ENCODE measurements at places on chromosomes 1 and 21.
A peak's percentile ranks its signal among the peaks of the same experiment; 100 is the strongest.

DNA sequence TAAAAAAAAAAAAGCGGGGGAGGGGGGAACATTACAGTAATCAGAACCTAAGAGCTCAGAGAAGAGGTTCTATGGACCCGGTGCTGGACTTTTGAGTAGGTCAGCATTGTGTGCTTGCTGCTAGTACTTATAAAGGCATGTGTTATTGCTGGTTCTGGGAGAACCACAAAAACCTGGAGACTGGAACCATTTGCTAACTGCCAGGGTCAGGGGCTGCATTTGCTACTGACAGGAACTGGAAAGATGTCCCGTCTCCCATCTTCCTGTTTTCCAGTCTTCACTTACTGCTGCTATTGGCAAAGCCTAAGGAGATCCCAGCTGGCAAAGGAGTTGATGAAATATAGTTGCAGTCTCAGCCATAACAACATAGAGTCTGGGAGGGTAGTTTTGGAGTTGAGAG lies 4.3 kb downstream of the RNF2 start:
- no peak for DNase-seq

DNA sequence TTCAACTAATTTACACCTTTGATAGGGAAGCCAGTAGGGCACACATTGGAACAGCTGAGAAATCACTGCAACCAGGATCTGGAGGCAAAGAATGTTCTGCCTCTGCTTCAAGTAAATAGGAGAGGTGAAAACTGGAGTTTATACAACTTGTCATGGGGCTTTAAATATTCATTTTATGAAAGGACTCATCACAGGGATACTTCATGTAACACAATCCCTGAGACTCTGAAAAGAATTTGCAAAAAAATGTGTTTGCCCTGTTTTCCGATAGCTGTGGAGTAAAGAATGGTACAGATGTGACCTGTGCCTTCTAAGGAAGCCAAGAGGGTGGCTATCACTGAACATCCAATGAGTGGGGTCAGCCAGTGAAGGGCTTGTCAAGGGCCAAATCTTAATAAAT lies 152.0 kb downstream of the LMX1A start:
- DNase-seq, result no peak

GRCh38 chr1:201284636-201285035 lies 1.3 kb downstream of the PKP1 start:
- DNase-seq, result no peak

- no peak for DNase-seq
Measured at GRCh38 chr1:67855444-67855843, 22.2 kb upstream of the GNG12 start.

DNA sequence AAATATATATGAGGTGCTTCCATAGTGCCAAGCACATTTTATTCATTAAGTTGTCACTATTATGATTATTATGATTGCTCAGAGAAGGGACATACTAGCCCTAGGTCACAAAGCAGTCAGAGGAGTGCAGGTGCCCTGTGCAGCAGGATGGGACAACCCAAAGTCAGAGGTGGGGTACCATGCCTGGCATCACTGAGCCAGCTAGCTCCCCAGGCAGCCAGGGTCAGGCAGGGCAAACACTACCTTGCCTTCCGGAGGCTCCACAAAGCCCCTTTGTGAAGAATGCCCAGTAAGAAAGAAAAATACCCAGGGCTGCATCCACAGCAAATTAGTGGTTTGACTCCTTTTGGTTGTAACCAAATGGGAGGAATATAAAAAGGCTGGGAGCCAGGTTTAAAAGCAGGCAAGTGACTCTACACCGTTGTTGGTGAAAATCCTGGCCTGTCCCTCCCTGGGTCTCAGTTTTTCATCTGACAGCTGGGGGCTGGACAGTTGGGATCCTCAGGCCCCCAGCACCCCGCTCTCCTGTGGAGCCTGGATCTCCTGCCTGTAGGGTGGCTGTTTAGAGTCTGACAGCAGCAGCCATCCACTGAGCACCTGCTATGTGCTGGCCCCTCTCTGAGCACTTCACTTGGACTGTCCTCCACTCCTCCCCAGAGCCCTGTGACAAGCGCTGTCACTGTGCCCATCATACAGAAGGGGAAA lies 98.8 kb downstream of the GLIS1 start:
- no peak for DNase-seq

GRCh38 chr1:115783311-115783710 lies 14.8 kb upstream of the CASQ2 start:
- no peak for DNase-seq

DNA sequence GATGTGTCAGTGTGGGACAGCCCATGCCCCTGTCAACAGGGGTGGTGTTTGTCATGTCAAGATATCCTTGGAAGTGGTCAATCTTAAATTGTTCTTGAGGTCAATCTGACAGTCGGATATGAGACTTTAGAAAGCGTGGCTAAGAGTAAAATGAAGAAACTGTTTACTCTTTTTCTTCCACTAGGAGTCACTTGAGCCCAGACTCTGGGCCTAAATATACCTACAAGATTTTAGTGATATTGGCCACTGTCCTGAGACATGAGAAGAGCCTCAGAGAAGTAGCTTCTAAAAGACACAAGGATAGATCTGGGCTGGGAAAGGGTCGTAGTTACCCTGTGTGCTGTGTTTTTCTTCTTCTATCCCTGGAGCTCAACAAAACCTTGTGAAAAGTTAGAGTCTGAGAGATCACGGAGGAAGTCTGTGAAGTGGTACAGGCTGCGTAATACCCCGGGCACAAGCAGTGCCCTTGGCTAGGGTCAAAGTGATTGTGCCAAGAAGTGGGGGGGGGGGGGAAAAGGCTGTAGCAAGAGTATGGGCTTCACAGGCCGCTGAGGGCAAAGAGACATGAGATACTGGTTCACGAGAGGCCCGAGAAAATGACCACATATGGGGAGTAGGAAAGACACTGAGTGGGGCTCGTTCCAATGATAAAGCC lies 355.2 kb upstream of the GREM2 start:
- peak; percentile 1 for DNase-seq

DNA sequence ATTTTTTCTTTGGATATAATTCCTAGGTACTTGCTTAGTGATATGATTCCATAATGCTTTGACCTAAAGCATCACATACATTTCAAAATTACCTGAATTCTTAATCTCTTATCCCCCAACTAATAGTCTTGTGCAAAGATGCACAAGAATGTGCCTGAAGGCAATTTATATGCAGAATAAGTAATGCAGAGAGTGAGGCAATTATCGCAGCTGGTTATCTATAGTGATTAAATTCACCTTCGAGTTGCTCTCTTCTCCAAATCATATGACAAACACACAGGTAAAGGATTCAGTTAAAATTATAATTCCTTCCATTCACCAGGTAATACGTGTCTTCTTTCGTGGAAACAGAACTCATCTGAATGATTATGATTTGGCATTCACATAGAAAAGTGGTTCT lies 717.3 kb downstream of the MRPL39 start:
- DNase-seq, result no peak

- no peak for DNase-seq
Measured at GRCh38 chr1:21406659-21407058, 33.3 kb upstream of the NBPF3 start.

DNA sequence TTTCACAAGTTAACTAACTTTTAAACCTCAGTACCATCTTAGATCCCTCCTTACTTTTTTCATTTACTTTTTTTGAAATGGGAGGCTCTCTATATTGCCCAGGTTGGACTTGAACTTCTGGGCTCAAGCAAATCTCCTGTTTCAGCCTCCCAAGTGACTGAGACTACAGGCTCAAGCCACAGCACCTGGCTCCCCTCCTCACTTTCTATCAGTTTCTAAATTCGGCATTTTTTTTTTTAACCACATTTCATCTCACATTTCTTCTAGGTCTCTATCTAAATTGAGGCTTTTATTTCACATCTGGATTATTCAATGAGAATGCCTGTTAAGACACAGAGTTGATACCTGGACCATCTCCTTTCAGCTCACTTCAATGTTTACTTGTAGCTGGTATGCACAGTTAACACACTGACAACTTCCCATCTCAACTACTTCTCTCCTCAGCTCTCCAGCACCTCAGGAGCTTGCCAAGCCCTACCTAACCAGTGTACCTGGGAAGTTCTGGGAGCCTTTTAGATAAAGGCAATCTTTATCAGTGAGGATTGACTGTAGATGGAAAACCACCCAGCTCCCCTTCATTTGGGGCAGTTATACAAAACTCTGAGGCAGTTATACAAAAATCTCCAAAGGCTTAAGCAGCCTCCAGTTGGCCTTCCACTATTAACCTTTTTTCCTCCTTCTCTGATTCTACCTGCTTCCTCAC lies 3.4 kb downstream of the USP33 start:
- no peak for DNase-seq

DNA sequence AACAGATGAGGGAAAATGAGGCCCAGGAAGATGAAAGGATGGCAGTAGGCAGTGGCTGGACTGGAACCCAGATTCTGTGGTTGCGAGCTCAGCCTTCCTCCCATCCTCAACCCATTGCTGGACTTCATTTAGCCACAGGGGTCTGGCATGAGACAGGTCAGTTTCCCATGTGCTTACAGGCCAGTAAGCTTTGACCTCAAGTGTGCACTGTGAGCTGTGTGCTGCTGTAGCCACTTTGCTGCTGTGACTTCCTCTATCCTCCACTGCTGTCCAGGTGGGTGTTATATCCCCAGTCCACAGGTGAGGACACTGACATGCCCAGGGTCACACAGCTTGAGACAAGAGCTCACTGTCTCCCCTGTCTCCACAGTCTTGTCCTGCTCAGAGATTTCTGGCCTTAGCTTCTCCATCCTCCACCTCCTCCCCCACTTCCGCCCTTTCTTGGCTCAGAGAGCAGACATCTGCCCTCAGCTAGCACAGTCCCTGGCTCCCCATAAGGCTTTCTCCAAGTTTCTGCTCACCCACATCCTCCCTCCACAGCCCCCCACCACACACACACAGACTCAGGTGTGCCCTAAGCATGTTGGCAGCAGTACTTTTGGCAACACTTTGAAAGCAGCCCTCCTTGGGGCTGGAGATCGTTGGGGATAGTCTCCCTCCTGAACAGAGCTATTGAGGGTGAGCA lies 7.3 kb downstream of the IGSF21 start:
- no peak for DNase-seq

- DNase-seq, result no peak
Measured at GRCh38 chr1:110174961-110175360, 24.7 kb downstream of the SLC6A17 start.

DNA sequence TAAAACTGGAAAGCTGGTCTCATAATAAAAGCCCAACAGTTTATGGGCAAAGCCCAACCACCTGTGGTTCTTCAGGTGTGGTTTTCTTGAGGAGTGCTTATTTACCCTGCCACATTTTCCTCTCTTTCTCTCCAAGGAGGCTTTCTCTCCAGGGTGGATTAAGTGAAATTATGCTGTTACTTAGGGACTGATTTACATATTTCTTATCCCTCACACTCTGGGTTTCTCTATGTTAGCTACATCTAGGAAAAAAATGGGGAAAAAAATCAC lies 4.8 kb downstream of the TBX19 start:
- DNase-seq, result no peak

GRCh38 chr1:92536980-92537884 lies 50.5 kb upstream of the GFI1 start:
- DNase-seq, result no peak

- no peak for DNase-seq
Measured at GRCh38 chr1:116674751-116675150, 7.2 kb upstream of the IGSF3 start.

DNA sequence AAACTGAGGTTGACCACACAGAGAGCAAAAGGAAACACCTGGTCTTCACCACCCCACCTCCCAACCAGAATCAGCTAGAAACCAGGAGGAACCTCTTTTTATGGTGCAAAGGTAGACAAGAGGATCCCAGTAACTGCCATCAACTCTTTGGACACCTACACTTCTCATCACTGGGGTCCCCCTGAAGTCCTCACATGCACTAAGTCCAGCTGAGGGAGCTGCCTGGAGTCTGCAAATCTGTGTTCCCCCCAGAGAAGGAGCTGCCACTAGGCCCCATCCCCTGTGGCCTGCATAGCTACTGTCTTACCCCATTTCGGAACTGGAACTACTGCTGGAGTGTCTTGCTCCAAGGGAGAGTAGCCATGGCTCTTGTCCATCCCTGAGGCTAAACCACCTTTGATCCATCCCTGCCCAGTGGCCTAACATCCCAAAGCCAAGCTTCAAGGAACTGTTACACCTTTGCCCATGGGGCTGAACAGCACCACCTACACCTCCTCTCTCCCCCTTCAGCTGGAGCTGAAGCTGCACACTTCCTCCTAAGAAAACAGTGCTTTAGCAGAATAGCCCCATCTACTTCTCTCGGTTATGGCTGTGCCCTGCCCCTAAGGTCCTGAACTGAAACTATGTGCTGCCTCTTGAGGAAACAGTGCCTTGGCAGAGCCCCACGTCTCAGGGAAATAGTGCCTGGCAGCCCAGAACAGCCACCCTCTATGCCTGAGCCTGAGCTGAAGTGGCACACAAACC lies 85.4 kb upstream of the CD53 start:
- DNase-seq, result no peak

- no peak for DNase-seq
Measured at GRCh38 chr1:76677416-76678405, 189.6 kb upstream of the ST6GALNAC5 start.

- peak; percentile 89 for DNase-seq
Measured at GRCh38 chr1:176880955-176881595, 283.4 kb downstream of the ASTN1 start.

- DNase-seq, result no peak
Measured at GRCh38 chr1:85372683-85373377, 92.1 kb downstream of the DDAH1 start.

GRCh38 chr1:54117815-54118563 lies 34.8 kb downstream of the CDCP2 start:
- no peak for DNase-seq

GRCh38 chr1:155859881-155860871 lies 809 bp downstream of the SYT11 start:
- peak; percentile 98 for DNase-seq

Measured in NCI-H1694 (cell line).